ENCODE measurements at places on chromosomes 5 and 9.

- DNase-seq: no peak
Observed at GRCh38 chr5:57824047-57824446, 341.4 kb upstream of the ACTBL2 start.

DNA sequence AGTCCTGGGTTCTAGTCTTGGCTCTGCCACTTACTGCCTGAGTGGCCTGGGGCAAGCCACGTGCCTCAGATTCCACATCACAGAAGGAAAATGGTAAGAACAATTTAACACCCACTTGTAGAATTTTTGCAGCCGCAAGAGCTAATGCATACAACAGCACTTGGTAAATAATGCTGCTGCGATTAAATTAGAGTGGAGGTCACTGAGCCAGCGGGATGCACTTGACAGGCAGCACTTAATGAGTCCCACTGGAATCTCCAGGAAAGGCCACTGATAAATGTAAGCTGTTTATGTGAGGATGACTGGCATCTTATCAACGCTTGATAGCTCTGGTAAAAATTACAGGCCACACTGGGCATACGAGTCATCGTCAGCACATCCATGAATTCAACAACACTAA is 59.4 kb upstream of the UBTD2 start:
- DNase-seq: no peak

GRCh38 chr5:14588758-14589543 is 7.4 kb downstream of the OTULINL start:
- no peak for DNase-seq

DNA sequence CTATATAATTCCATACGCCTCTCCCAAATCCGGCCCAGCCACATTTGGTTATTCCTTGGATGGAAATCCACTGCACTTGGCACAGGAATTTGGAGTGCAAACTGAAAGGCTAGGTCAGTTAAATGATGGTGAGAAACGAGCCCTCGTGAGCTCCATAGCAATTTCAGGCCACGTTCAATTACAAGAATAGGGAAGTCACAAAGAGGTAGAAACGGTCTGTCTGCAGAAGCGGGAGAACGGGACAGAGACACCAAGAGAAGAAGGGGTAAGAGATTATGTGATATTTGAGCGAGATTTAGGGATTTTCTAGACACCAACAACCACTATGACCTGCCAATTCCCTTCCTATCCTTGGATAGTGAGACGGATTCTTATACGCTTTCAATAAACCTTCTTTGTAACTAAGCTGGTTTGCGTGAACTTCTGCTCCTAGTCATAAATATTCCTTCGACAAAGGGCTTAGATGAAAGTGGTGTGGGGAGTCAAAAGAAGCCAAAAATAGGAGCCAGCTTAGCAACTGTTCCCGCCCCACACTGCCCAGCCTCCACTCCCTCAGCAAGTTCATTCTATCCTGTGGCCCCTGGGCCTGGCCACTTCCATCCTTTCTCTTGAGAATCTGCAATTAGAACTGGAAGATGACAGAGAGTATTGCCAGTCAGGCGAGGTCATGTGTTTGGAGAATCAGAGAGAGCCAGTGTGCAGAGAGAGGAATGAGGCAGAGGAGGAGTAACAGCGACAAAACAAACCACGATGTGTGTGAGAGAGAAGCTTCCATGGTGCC is 118.4 kb downstream of the ZNF608 start:
- no peak for DNase-seq

GRCh38 chr9:133973791-133974630 is 18.1 kb downstream of the VAV2 start:
- no peak for DNase-seq

GRCh38 chr5:164370841-164371240 is 865.4 kb downstream of the MAT2B start:
- no peak for DNase-seq

- no peak for DNase-seq
Observed at GRCh38 chr5:73740274-73740790, 114.3 kb downstream of the ARHGEF28 start.

DNA sequence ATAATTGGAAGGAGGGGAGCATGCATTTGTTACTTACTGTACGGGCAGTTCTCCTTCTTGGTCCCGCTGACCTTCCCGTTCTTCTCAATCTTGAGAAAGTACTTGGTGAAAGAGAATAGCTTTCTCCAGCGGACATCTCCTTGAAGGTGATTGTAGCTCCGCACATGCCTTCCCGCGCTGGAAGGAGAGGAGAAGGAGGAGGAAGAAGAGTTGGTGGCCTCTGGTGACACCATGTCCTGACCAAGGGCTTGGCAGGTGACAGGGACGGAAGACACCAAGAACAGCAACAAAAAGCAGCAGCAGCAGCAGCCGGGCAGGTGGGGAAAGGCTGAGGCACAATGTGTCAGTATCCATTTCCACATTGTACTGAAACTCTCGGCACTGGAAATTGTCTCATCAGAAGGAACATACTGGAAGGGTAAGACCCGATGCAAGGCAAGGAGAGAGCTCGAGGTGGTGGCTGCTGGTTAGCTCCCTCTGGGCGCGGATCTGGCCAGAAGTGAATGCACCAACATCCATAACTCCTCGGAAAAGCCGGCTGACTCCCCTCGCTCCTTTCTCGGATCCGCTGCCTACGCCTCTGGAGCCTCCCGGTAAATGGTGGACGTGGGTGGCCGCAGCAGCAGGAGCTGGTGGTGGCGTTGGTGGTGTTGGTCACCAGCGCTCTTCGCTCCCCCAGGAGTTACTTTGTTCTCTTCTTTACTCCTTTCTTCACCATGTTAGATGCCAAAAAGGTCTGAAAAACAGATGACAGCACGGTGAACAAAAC is 715 bp downstream of the FGF10 start:
- DNase-seq: no peak

- DNase-seq: no peak
Observed at GRCh38 chr5:103128202-103128601, 8.1 kb downstream of the PPIP5K2 start.

Data from NK-92 treated with Interleukin-12 subunit alpha and Interleukin-12 subunit beta, amount 100 ng/mL, for 24 hours (cell line).